ENCODE measurements at places on chromosomes 11 and 22.
A peak's percentile ranks its signal among the peaks of the same experiment; 100 is the strongest.

DNA sequence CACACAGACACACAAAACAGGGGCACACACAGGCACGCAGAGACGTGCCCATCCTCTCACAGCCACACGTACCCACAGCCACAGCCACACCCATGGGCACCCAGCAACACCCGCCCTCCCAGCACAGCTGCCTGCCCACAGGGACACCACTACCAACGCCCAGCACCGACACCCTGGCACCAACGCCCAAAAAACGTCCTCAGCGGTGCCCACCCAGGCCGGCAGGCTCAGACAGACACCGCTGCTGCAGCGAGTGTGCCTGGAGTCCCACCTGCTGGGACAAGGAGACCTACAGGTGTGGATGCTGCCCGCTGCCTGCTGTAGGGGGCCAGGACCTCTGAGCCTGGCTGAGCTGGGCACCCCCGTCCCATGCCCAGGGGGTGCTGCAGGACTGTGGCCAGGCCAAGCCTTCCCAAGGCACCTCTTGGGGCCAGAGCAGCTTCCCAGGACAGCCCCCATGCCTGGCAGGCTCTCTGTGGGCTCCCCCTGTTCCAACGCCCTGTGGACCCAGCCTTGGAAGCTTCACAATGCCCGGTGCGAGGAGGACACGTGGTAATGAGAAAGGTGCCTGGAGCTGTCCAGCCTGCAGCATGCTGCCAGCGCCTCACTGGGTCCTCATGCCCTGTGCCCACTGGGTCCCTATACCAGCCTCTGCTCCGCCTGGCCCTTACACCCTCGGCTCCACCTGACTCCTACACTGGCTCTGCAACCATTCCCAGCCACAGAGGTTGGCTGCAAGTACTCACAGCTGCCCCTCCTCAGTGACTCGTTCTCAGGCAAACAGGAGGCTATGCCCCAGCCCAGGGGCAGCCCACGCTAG lies 45.8 kb upstream of the TH start:
- peak; percentile 44 for DNase-seq

DNA sequence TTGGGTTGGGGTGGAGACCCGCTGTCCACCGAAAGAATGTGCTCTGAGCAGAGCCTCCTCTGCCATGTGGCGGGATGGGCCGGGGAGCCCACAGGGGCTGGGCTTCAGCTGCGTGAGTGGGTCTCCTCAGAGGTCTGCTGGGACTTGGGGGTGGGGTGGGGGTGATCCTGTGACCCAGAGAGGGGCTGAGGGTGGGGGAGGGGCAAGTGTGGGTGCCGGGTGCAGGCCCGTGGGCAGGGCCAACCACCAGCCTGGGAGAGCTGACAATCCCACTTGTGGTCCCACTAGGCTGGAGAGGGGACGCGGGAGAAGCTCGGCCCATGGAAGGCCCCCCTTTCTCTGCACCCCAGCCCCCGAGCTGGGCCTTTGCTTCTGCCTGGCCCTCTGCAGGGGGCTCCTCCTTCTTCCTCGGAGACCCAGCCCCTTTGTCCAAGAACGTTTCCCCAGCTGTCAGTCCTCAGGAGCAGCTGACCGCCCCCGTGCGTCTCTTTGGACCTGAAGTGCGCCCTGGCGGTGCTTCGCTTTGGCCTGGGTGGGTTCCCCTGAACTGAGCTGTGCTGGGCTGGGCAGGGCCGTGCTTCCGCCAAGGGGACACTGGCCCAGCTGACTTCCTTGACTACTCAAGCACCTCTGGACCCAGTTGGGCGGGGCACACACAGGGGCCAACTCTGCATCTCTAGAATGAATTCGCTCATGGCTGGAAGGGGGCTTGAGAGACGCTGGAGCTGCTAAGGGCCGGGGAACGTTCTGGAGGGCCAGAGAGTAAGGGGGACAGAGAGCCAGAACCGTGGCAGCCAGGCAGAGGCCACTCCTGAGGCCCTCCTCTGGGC lies 30.2 kb downstream of the OSBPL5 start:
- peak; percentile 44 for DNase-seq

DNA sequence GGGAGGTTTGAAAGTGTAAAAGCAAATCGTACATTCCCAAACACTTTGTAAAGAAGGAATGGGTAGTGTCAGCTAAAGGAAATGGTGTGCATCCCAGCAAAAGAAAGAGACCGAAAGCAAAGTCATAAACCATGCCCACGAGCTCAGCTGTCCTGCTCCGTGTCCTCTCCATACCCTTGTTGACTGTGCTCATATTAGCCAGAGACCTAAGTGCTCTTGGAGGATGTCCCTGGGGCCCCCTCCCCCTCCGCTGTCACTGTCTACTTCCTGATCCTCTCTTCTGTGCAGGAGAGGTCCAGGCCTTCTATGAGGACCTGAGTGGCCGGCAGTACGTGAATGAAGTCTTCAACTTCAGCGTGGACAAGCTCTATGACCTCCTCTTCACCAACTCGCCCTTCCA lies 46.1 kb downstream of the SCN3B start:
- DNase-seq: no peak

- DNase-seq: no peak
Measured at GRCh38 chr11:34284156-34284555, 73.7 kb downstream of the ABTB2 start.

DNA sequence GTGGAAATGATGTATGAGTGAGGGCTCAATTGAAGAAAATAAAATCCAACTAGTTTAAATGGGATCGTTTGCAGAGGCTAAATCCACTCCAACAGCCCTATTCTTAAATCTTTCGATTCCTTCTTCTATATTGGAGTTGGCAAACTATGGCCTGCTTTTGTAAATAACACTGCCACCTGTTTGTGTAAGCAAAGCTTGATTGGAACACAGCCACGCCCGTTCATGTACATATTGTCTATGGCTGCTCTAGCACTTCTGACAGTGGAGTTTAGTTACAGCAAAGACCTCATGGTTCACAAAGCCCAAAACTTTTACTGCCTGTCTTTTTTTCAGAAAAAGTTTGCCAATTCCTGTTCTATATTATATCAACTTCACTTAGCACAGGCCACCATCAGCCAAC lies 40.6 kb upstream of the RCN1 start:
- no peak for DNase-seq

GRCh38 chr11:79922641-79923040 lies 481.8 kb upstream of the TENM4 start:
- DNase-seq: no peak

- no peak for DNase-seq
Measured at GRCh38 chr11:1158681-1159487, 1.1 kb downstream of the MUC5AC start.

GRCh38 chr11:116641561-116642045 lies 131.2 kb downstream of the BUD13 start:
- DNase-seq: peak; percentile 65

- DNase-seq: peak; percentile 90
Measured at GRCh38 chr11:795634-796564, 2.2 kb downstream of the SLC25A22 start.

- no peak for DNase-seq
Measured at GRCh38 chr11:44136176-44136945, 40.9 kb downstream of the EXT2 start.

GRCh38 chr11:35907648-35908431 lies 36.0 kb upstream of the LDLRAD3 start:
- DNase-seq: no peak

GRCh38 chr11:117827521-117828511 lies 3.3 kb upstream of the FXYD2 start:
- no peak for DNase-seq

- peak; percentile 41 for DNase-seq
Measured at GRCh38 chr22:46031066-46031465, 54.1 kb upstream of the WNT7B start.

DNA sequence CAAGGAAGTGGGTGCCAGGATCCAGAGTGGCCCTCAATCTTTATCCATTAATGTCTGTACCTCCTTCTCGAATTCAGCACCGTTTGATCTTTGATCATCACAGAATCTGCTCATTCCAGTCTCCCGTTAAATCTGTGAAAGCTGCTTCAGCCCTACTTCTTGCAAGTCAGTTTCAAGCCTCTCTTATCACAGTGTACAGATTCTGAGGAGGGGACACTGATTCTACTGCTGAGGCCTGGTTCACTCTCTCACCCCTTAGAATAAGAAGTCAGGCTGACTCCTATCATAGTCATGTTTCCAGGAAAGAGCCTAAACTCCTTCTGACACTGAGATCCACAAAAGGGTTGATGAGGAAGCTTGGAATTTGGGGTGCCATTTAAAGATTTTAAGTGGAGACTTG lies 39.0 kb downstream of the MAML2 start:
- DNase-seq: no peak

- DNase-seq: no peak
Measured at GRCh38 chr11:100890789-100891188, 203.7 kb downstream of the ARHGAP42 start.

- no peak for DNase-seq
Measured at GRCh38 chr11:107583629-107584195, 7.2 kb upstream of the ELMOD1 start.

DNA sequence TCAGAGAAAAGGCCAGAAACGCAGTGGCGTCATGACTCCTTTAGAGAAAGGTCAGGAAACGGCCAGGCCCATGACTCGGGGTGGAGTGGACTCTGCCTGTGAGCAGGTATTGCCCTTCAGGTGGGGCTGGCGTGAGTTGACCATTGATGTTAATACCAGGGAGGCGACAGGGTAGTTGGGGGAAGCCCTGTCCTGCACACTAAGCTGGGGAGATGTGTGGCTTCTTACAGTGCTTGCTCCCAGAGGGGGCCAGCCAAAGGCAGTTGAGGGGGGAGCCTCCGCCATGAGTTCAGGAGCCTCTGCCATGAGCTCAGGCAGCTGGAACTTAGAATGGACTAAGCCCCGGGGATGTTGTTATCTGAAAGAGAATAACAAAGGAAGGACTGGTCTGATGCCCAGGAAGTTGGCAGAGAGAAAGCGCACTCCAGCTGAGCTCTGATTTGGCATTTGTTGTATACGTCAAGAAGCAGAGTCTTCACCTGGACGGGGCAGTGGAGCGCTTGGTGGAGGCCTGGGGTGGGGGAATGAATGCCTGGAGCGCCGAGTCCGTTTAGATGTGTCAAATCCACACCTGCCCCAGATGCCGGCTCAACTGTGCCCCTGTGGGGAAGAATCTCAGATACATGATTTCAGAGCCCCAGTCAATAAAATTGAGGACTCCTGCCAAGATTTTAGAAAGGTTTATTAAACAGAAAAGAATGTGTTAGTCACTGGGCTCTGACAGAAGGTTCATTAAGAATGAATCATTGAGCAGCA lies 222.5 kb downstream of the TBC1D22A start:
- DNase-seq: no peak

GRCh38 chr11:134453441-134453840 lies 41.4 kb upstream of the B3GAT1 start:
- no peak for DNase-seq

GRCh38 chr11:117986981-117987574 lies 884 bp downstream of the IL10RA start:
- DNase-seq: no peak

- DNase-seq: no peak
Measured at GRCh38 chr11:74312326-74312725, 886 bp upstream of the P4HA3 start.

GRCh38 chr11:60570970-60571369 lies 55.8 kb downstream of the MS4A13 start:
- DNase-seq: no peak

- no peak for DNase-seq
Measured at GRCh38 chr11:115578275-115578674, 74.1 kb upstream of the CADM1 start.

- no peak for DNase-seq
Measured at GRCh38 chr11:131934006-131934405, 563.6 kb downstream of the NTM start.

DNA sequence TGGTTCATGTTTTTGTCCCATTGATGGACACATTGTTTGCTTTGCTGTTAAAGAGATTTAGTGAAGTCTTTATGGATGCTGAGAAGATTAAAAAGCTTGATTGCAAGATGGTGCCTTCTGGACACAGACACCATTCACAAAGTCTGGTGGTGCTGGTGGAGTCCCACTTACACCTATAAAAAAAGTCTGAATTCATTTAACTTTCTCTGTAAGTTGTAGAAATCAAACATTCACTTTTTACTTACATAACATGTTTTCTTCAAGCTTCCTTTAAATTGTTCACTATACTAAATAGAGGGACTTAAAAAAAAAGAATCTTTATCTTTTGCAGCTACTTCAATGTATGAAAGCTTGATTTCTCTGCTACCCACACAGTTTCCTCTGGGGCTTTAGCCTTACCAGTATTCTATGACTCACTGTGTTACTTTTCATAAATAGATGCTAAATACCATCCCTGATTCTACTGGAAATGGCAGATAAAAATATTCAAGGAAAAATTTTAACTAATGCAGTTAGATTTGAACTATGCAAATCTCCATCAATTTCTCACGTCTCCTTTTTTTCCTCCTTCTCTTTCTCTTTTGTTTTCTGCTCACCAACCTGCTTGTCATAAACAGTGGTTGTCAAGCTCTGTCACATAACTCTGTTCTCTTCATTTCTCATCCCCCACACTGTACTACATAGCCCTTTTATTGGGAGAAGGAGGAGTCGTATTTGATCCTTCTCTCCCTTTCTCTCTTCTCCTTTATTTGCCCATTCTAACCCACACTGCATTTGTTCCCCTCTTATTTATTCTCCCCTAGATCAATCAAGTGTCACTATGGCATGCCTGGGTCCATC lies 89.7 kb downstream of the FAM76B start:
- DNase-seq: no peak

GRCh38 chr11:43384393-43384792 lies 25.7 kb downstream of the TTC17 start:
- DNase-seq: no peak

- DNase-seq: no peak
Measured at GRCh38 chr11:877565-877964, 33.0 kb downstream of the CHID1 start.

- DNase-seq: peak; percentile 77
Measured at GRCh38 chr11:62555464-62556107, 9.0 kb upstream of the AHNAK start.

DNA sequence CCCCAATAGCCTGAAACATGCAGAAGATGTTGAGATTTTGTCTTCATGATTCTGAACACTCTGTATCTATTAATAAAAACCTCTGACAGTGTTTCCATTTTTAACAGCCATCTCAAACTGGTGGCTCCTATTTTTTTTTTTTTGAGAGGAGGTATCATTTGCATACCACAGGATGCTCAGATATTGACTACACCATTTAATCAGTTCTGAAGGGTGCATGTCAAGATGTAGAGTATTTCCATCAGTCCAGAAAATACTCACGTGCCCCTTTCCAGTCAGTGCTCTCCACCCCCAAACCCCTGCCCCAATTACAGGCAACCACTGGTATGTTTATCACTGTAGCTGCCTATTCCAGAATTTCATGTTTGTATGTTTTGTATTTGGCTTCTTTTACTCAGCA lies 85.3 kb upstream of the SORL1-AS1 start:
- no peak for DNase-seq

DNA sequence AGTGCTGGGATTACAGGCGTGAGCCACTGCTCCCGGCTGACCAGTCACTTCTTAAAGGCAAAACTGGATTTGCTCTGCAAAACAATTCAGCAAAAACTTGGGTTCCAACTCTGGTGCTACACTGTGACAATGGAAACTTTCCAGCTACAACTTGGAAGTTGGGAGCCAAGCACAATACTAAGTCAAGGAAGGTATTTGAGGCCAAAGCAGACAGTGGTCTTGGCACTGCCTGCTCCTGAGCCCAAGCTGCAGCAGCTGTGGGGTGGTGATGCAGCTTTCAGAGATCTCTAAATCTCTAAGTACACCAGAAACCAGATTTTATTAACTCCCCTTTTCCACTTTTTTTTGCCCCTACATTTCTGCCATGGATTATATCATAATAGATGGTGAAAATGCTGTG lies 17.5 kb downstream of the ADM start:
- DNase-seq: no peak

All from lower lobe of right lung (tissue), 2 donors.